Central memory CD8-positive, alpha-beta T cell (primary cell): ENCODE measurements at places on chromosomes 7 and 10.

DNA sequence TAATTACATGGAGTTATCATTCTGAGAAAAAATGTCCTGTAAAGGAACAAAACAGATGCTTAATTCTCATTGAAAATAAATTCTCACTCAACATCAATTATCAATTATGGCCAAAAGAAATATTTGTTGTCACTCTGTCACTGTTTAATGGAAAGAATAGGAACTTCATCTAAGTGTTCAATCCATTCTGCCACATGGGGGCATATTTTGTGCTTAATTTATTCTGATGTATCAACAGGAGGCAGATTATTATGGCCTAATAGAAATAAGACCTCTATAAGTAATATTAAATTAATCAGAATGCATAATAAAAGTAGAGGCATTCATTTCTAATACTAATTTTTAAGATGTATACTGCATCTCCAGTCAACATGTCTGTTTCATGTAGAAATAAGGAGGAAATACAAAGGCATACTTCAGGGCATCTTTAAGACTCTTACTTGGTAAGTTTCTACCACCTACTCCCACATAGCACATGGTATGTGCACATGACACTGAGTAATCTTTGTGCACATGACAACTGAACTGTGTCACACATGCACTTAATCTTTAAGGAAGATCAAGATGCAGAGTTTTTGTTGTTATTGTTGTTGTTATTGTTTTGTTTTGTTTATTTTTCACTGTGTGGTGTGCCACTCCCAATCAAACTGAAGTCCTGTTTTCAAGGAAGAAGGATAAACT is 420.4 kb upstream of the SEMA3A start:
- DNase-seq, result no peak

- no peak for DNase-seq
Observed at GRCh38 chr10:33390046-33390445, 55.6 kb upstream of the NRP1 start.

GRCh38 chr10:121655254-121656144 is 57.3 kb upstream of the FGFR2 start:
- DNase-seq, result no peak

GRCh38 chr7:95693551-95694333 is 78.6 kb upstream of the DYNC1I1 start:
- DNase-seq, result no peak

DNA sequence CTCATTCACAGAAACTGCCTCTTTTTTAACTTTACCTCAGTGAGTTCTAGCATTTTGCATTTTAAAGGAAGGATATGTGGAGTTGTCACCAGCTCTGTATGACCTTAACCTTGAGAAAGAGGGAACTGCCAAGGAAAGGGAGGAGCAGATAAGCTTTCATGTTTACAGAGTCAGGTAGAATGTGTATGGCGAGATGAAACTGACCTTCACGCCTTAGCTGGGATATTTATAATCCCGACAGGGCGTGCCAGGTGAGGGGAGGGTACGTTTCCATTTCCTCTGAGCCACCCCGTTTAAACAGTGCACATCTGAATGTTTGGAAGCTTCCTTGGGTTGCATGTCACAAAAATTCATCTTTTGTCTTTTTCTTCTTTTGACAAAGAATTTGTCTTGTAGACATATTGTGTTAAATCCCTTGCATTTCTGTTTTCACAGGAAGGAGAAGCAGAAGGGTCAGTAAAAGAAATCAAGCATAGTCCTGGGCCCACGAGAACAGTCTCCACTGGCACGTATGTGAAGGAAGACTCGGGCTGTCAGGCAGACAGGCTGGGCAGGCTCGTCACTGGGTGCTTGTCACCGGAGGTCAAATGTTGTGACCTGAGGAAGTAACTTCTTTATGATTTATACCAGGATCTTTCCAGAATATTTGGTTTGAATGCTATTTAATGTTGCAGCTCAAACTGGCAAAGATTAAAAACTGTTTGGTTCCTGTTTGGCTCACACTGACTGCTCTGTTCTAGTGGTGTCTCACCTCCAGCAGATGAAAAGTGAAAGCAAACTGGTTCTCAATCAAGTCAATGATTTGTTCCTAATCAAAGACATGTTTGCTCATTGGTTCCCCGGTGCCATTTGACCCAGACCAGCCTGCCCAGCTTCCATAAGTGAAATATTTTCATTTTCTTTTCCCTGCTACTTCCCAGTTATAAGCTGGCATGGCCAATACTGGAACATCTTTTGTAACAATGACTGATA is 16.2 kb downstream of the OPTN start:
- no peak for DNase-seq

GRCh38 chr7:68213838-68214237 is 1217.2 kb downstream of the TYW1 start:
- DNase-seq, result no peak

- no peak for DNase-seq
Observed at GRCh38 chr7:11341285-11341944, 367.7 kb downstream of the PHF14 start.

DNA sequence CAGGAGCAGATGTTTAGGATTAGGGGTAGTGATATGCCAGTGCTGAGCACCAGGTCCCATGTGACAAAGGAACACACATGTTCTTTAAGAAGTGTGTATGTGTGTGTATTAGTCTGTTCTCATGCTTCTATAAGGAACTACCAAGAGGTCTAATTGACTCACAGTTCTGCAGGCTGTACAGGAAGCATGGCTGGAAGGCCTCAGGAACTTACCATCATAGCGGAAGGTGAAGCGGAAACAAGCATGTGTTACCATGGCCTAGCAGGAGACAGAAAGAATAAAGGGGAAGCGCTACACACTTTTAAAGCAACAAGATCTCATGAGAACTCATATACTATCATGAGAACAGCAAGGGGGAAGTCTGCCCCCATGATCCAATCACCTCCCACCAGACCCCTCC is 22.8 kb upstream of the PDZD8 start:
- no peak for DNase-seq

GRCh38 chr10:87700031-87700796 is 40.5 kb downstream of the PAPSS2 start:
- no peak for DNase-seq

DNA sequence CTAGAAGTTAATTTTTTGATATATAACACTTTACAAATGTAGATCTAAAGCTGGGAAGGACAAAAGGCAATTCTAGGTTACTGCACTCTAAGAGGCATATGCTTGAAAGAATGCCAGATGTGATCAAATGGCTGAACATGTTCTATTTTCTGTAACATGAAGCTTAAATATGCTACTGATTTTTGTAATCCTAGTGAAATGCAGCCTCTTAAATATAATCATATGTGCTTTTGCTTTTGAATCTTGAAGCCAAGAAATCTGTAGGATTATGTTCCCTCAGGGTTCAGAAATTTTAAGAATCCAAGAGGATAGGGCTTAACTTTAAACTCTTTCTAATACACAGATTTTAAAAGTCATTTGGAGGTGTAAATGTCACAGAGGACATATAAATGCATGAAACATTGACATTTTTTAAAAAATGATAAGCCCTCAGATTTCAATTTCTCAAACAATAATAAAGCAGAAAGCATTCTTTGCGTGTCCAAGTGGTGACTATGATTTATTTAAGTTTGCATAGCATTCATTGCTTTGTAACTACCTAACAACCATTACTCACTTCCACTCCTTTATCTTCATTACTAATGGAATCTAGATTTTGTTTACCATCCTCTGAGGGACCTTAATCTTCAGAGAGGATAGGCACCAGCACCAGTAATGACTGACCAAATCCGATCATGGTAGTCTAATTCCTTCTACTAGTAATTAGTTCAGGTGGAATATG is 170.4 kb downstream of the MAGI2 start:
- no peak for DNase-seq

DNA sequence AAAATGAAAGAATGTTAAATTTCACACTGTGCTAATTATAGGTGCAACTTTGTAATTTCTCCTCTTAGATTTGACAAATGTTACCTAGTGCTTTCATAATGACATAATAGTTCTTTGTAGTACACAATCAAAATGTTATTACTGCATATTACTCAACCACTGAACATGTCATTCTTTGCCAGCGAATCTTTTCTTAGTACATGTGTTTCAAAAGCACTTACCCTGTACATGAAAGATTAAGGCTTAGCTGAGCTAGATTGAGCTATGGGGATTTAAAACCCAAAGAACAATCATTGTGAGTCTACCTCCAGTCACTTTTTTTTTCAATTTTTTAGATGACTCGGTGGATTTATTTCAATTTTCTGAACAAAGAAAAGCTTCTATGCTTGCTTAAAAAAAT is 123.5 kb upstream of the FERD3L start:
- DNase-seq, result no peak

DNA sequence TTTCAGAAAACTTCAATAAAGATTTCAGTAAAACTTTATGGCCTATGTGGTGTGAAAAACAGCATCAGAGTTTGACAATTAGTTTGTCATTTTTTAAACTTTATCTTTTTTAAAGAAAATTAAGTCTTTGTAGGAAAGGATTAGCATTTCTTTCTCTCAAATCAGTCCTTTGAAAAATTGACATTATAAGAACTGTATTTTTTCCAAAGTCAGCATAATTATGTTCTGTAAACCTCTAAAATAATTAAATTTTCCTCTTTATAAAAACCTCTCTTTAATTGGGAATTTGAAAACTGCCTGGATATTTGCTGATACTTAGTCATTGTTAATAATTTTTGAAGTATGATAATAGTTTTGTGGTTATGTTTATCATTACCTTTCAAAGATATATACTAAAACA is 226.7 kb upstream of the KAT6B start:
- DNase-seq, result no peak

- no peak for DNase-seq
Observed at GRCh38 chr7:45160417-45160881, 2.9 kb downstream of the RAMP3 start.

DNA sequence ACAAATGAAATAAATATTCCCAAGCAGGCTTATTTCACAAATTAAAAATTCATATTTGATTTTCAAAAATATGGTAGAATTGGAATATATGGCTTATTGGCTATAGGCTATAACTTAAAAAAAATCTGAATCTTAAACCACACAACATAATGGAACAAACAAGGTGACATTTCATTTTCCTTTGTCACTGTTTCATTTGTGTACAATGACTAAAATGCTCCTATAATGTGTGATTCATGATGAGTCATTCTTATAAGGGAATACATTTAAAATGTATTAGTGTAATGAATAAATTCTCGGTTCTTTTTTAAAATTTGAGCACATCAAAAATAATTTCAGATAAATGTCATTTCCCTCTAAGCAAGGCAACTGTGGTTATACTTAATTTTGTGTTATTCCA is 148.0 kb upstream of the ANK3 start:
- no peak for DNase-seq

DNA sequence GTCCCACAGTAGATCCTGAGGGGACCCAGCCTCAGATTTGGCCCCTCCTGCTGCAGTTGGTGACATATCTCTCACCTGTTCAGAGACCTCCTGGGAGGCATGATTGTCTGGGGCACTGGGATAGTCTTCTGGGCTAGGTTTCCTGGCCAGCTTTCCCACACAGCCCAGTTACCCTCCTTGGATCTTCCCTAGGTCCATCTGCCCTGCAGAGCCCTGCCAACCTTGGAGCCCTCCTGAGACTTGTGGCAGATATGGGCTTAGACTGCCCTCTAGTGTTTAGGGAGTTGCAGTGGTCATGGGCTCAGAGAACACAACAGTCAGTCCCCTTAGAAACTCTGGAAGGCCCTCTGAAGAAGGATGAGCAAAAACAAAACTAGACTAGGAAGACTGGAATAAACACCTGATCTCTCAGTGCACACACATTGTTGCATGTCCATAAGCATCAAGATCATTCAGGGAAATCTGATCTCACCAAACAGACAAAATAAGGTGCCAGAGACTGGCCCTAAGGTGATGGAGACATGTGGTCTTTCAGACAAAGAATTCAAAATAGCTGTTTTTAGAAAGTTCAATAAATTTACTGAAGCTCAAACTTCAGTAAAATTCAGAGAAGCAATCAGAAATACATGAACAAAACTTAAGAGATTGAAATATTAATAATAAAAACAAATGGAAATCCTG is 324.6 kb downstream of the ATRNL1 start:
- DNase-seq, result no peak

DNA sequence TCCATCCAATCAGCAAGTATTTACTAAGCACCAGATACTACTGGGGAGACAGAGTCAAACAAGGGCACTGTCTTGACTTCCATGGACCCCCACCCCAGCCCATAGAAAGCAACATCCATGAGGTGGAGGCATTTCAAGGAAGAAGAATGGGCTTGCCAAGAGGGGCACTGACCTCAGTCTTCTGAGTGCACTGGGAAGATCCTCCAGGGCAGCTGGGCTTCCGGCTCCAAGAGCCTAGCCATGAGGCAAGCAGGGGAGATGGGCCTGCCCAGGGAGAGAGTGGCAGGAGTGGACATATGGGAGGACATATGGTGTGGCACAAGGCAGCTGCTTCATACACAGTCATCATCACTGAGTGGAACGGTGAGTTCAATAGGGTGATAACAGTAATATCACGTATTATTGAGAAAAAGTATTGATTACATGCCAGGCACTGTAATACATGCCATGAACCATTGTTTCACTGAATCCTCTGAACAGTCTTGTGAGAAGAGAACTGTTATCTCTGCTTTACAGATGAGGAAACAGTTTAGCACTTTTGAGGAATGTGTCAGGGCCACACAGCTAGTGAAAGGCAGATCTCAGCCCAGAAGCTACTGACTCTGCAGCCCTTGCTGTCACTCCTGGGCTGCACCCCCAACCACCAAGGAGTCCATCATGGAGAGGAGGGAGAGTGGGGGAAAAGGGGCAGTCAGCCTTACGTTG is 331.7 kb upstream of the ZMIZ1 start:
- DNase-seq, result no peak

DNA sequence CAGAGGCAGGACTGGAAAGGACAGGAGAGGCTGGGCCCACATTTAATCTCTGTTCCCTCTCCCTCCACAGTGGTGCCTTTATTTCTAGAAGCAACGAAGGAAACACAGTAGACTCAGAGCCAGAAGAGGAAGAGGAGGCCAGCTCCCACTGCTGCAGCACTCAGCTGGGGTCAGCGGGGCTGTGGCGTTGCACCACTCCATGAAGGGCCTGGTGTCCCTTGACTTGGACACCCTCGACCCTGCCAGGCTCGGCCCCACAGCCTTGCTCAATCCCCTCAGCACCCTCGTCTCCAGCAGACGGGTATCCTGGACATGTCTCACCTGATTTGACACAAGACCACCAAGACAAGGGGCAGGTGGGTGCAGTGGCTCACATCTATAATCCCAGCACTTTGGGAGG is 38.8 kb downstream of the PRKAG2 start:
- no peak for DNase-seq

DNA sequence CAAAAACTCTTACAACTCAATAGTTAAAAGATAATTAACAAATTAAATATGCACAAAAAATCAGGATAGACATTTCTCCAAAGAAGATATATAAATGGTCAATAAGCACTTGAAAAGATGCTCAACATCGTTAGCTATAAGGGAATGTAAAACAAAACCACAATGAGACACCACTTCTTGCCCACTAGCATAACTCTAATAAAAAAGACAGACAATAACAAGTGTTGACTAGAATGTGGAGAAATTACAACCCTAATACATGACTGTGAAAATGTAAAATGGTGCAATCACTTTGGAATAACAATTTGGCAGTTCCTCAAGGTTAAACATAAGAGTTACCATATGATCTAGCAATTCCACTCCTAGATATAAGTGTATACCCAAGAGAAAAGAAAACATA is 74.3 kb upstream of the PCGF5 start:
- DNase-seq, result no peak

GRCh38 chr7:127189074-127189473 is 63.7 kb downstream of the GRM8 start:
- DNase-seq, result no peak
